ENCODE measurements at places on chromosomes 7 and 10. TPM values are rescaled to one million over a fixed set of nuclear protein-coding genes. Genes with fewer than 3 reads are reported as not detected.

DRGX gene
- polyA plus RNA-seq: 0.09 TPM

ZNHIT1 gene
- polyA plus RNA-seq: 119 TPM

FEZF1 gene
- polyA plus RNA-seq: not detected

NME8 gene
- not detected for polyA plus RNA-seq

- no peaks in the 10 kb centered on the region for H3K27me3 ChIP-seq
- peaks cover 11% of the 10 kb centered on the region for H3K4me1 ChIP-seq
- peak; percentile 31 for DNase-seq
- H3K36me3 ChIP-seq: no peaks in the 10 kb centered on the region
- no peak overlapping the region for H3K27ac ChIP-seq
Measured at GRCh38 chr7:15558756-15559155, 3.1 kb downstream of the AGMO start.

DNA sequence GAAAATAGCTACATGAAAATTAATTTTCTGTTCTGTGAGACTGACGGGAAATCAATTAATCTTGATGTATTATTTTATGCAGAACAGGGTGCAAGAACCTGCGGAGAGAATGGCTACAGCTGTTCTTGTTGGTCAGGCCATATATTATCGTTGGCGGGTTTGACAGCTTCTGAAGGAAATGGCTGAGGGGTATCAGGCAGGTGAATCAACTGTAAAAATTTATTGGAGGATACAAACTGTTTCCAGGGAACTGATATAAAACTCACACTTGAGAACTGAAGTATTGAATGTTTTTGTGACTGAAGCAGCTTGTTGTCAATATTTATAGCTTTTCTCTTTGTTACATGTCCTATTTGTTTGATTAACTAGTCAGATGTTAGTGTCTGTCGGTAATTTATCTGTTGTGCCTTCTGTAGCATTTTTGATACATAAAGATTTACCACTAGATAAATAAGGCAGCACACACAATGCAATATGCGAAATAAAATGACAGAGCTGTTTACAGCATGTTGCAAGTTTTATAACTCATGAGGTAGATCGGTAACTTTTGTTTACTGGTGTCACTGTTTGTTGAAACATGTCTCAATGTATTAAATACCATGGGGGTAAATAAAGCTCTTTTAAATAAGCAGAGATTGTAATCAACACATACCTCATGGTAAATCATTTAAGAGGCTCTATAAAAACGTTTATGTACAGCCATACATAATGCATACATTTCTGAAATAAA is 308.2 kb downstream of the LRMDA start:
- H3K27ac ChIP-seq: no peak overlapping the region
- H3K4me1 ChIP-seq: no peaks in the 10 kb centered on the region
- H3K27me3 ChIP-seq: peaks cover under 1% of the 10 kb centered on the region
- H3K36me3 ChIP-seq: no peaks in the 10 kb centered on the region
- DNase-seq: no peak

- no peak overlapping the region for H3K27ac ChIP-seq
- H3K4me1 ChIP-seq: no peaks in the 10 kb centered on the region
- H3K27me3 ChIP-seq: no peaks in the 10 kb centered on the region
- no peaks in the 10 kb centered on the region for H3K36me3 ChIP-seq
Measured at GRCh38 chr7:4070214-4070613, 611.9 kb upstream of the FOXK1 start.

DNA sequence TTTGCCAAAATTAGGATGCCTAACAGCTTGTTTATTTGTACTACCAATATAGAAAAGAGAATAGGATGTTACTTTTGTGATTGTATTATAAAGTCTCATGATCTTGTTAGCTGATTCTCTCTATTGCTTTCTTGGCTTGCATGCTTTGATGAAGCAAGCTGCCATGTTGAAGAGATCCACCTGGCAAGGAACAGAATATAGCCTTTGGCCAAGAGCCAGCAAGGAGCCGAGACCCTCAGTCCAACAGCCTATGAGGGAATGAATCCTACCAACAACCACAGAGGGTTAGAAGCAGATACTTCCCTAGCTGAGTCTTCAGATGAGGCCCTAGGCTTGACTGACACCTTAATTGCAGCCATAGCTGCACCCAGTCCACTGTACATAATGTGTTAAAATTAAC is 41.2 kb downstream of the NEUROD6 start:
- H3K27ac ChIP-seq: no peak overlapping the region
- no peak for DNase-seq
- H3K27me3 ChIP-seq: no peaks in the 10 kb centered on the region
- H3K4me1 ChIP-seq: no peaks in the 10 kb centered on the region
- no peak overlapping the region for H3K4me3 ChIP-seq
- H3K36me3 ChIP-seq: no peaks in the 10 kb centered on the region

- peaks cover 18% of the 10 kb centered on the region for H3K36me3 ChIP-seq
- peak overlapping the region; percentile 31 for H3K27ac ChIP-seq
- peak; percentile 89 for DNase-seq
- H3K27me3 ChIP-seq: no peaks in the 10 kb centered on the region
- no peak overlapping the region for H3K4me3 ChIP-seq
Measured at GRCh38 chr7:6160191-6160623, 112.2 kb downstream of the CYTH3 start.

GRCh38 chr10:3622427-3622826 is 162.6 kb downstream of the KLF6 start:
- H3K4me1 ChIP-seq: peaks cover 34% of the 10 kb centered on the region
- no peak overlapping the region for H3K4me3 ChIP-seq
- DNase-seq: no peak
- H3K27ac ChIP-seq: no peak overlapping the region
- no peaks in the 10 kb centered on the region for H3K36me3 ChIP-seq

- DNase-seq: no peak
- H3K4me1 ChIP-seq: no peaks in the 10 kb centered on the region
- H3K27me3 ChIP-seq: no peaks in the 10 kb centered on the region
- H3K27ac ChIP-seq: no peak overlapping the region
- no peak overlapping the region for H3K4me3 ChIP-seq
- H3K36me3 ChIP-seq: no peaks in the 10 kb centered on the region
Measured at GRCh38 chr10:86047588-86047987, 319.0 kb downstream of the GRID1 start.

DNA sequence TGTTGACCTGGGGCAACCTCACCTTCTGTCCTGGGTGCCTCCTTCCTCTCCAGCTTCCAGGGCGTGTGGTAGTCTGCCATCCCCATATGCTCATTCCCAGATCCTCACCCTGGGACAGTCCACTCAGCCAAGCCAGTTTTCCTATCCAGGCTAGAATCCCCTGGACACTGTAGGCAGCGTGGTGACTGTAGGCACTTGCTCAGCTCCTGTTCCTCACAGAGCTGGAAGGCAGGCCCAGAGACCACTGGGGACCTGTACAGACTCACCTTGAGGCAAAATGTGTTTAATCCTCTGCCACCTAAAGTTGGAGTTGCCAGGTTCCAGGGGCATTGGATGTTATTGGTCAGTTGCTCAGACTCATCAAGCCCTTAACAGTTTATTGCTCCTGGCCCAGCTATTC is 2.4 kb upstream of the GRID1 start:
- no peak for DNase-seq
- H3K27ac ChIP-seq: no peak overlapping the region
- H3K4me3 ChIP-seq: no peak overlapping the region

DNA sequence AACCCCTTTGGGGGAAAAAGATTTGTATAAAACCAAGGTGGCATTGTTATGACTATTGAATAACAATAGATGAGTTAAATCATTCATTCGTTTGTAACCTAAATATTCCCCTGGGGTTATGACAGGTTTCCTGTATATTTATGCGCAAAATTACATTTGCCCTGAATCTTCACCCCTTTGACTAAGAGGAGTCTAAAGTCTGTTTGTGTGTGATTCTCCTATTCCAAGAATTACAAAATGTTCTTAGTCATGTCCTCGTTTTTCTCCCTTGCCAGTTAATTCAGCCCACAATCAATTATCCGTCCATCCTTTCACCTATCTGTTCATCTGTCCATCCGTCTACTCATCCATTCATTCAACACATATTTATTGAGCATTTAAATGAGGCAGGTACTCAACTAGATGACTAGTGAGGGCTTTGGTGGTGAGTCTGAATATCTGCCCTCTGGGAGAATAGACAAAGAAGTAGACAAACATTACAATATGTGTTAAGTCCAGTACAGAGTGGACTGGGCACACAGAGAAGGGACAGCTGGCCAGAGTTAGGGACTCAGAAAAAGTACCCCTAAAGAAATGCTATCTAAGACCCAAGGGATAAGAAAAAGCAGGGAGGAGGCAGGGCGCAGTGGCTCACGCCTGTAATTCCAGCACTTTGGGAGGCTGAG is 35.6 kb upstream of the TCF7L2 start:
- peaks cover 10% of the 10 kb centered on the region for H3K4me1 ChIP-seq
- peak; percentile 49 for DNase-seq
- H3K27me3 ChIP-seq: no peaks in the 10 kb centered on the region
- no peaks in the 10 kb centered on the region for H3K36me3 ChIP-seq

Data from GM23248 (cell line).